ENCODE measurements at places on chromosomes 3 and 15.

DNA sequence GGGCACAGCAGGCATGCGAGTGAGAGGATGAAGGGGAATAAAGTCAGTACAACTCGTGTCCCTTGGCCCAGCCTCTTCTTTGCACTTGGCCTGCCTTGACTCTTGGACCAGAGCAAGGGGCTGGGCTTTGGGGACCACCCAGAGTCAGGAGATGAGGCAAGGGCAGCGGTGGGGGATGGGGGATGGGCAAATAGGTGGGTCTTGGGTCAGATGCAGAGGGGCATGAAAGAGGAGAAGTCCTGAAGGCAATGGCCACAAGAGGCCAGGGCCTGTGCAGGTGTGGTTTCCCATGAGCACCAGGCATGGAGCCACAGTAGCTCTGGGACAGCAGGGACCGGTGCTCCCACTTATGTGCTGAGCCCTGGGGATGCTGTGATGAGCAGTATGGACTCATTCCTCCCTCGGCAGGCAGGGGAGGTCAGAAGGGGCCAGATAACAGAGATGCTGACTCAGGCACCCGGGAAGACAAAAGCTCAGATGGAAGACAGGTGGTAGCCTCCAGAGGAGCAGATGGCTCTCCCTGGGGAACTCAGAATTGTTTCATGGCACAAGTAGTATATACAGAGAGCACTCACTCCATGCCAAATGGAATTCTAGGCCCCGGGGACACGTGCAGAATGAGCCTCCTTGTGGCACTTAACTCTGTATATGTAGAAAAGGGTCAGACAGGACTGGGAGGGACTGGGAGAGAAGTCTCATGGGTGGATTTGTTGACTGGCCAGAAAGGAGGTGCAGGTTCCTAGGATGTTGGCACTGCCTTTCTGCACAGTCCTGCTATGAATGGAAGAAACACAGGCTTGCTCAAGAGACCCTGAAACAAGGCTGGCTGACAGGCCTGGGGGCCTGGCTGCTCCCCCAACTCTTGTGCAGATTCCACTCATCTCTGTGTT lies 14.3 kb downstream of the ZBTB47 start:
- no peak for DNase-seq

DNA sequence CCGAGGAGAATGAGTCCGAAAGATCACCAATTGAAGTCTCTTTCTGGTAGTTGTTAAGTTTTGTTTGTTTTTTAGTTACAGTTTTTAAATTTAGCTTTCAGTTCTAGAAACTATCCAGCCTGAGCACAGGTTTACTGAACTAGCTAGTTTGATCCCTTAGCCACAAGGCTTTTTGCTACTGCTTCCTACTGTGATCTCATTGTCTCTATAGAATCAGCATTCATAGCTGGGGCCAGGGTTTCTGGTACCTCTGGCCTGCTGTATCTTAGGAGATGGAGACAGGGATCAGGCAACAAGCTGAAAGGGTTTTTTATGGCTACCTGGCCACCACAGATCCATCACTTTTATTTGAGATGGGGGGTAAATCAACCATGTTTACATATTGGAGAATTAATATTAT lies 37.0 kb downstream of the GOLM2 start:
- no peak for DNase-seq

GRCh38 chr15:60696523-60696859 lies 217.5 kb upstream of the ICE2 start:
- no peak for DNase-seq

DNA sequence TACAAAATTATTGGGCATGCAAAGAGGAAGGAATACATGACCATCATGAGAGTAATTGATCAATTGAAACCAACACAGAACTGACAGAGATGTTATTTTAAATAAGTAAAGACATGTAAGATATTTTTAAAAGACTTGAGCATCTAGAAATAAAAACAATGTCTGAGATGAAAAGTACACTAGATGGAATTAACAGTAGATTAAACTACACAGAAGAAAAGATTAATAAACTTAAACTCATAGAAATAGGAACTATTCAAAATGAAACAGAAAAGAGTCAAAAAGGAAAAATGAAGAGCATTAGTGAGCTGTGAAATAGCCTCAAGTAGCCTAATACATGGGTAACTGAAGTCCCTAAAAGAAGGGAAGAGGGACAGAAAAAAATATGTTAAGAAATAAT lies 8.5 kb upstream of the ARF4 start:
- no peak for DNase-seq

DNA sequence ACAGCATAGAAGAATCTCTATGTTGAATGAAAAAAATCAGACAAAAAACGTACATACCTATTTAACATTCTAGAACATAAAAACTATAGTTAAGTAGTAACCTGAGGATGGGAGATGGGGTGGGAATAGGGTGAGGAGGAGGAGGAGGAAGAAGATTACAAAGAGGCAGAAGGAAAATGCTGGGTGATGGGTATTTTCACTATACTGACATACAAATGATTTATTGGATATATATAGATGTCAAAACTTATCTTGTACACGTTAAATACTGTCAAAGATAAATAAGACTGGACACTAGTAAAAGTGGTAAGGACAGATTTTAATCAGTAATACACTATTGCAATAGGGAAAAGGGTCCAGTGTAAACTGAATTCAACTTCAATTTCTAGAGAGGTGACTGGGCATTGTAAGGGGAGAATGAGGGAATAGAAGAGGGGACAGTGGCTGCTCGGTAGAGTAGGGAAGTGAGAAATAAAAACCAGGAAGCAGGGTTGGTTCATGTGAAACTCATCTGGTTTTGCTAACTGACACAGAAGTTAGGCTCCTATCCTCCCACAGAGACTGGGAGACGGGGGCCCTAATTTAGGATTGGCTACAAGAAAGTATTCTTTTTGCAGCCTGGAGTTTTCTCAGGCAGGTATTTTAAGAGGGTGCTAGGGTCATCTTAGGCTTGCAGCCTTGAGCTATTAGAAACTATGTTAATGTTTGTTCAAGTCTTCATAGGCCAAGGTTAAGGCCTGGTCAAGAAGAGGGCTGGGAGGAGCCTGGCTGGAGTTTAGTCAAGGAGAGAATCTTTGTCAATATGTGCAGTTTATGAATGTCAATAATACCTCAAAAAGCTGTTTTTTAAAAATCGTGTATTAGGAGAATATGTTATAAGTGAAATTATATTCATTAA lies 15.0 kb upstream of the C15orf61 start:
- DNase-seq, result no peak

- DNase-seq, result no peak
These were observed 175.9 kb downstream of the PDZRN3 start for GRCh38 chr3:73448761-73449301.

DNA sequence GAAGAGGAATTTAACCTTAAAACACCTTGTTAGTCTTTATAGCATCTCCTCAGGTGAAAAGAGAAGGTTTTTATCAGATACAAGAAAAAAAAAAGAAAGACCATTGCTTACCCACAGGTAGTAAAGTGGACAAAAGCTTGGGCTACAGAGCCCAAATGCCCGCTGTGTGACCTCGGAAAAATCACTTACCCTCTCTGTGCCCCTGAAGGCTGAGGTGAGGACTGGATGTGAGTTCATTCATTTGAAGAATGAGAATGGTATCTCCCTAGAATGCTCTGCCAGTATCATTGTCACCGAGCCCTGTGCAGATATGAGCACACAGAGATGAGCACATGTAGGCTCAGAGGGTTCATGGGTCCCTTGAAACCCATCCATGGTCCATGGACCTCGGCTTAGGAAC lies 17.6 kb upstream of the FAM240A start:
- no peak for DNase-seq

DNA sequence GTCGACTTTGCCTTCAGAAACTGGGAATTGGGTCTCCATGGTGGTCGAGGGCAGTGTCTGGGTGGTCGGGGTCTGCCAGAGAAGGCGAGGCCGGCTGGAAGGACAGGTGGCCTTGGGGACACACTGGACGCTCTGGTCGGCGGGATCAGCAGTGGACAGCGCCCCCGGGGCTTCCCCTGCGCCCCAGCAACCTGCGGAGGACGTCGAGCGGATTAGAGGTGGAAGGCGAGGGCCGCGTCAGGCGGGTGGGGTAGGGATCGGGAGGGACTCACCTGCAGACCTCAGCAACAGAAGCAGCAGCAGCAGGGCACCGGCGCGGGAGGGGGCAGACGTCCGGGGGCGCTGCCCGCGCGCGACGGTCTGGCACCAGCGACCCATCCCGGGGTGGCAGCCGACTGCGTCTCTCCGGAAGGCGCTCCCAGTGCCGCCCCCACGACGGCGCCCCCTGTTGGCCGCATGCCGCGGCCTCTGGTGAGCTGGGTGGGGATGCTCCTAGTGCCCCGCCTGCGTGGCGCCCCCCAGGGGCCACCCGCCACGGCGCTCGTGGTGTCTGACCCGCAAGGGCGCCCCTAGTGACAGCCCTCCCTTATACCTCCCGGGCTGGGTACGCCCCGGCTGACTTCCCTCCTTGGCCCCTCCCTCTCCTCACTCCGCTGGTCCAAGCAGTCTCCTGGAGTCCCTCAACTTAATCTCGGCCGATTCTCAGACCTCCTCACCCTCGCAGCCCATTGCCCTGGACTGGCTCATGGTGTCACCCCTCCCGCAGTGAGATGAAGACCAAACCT lies at the start of gene PRSS50:
PRSS50 (minus strand) TSS at position 423 of the 785 bp plus-strand sequence; CDS start at position 378, 45 bp downstream.
- DNase-seq, result no peak

GRCh38 chr3:8629151-8630021 lies 15.2 kb downstream of the SSUH2 start:
- DNase-seq, result no peak

DNA sequence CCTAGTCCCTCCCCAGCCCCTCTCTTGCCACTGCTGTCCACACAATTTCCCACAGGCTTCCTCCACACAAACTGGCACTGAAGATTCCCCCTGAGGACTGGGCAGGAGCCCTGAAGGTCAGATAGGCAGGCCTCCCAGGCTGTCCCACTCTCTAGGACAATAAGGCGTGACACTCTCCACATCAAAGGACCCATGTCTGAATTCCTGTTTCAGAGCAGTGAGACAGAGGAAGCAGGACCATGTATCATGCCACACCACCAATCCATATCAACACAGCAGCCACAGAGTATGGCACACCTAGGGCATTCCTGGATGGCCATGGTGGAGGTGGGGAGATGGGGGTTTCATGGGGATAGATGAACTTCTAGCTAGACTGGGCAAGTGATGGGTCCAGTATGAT lies 13.8 kb upstream of the CCR1 start:
- DNase-seq, result no peak

- no peak for DNase-seq
These were observed 53.5 kb downstream of the MSL2 start for GRCh38 chr3:136142592-136142991.

GRCh38 chr3:40961104-40961857 lies 238.0 kb upstream of the CTNNB1 start:
- no peak for DNase-seq

- DNase-seq, result no peak
These were observed 1052.4 kb downstream of the TUSC7 start for GRCh38 chr3:117761703-117762620.

- no peak for DNase-seq
These were observed 163.4 kb upstream of the PPP2R3A start for GRCh38 chr3:135802171-135802570.

GRCh38 chr15:58931987-58932588 lies 1.4 kb downstream of the SLTM start:
- DNase-seq, result no peak

DNA sequence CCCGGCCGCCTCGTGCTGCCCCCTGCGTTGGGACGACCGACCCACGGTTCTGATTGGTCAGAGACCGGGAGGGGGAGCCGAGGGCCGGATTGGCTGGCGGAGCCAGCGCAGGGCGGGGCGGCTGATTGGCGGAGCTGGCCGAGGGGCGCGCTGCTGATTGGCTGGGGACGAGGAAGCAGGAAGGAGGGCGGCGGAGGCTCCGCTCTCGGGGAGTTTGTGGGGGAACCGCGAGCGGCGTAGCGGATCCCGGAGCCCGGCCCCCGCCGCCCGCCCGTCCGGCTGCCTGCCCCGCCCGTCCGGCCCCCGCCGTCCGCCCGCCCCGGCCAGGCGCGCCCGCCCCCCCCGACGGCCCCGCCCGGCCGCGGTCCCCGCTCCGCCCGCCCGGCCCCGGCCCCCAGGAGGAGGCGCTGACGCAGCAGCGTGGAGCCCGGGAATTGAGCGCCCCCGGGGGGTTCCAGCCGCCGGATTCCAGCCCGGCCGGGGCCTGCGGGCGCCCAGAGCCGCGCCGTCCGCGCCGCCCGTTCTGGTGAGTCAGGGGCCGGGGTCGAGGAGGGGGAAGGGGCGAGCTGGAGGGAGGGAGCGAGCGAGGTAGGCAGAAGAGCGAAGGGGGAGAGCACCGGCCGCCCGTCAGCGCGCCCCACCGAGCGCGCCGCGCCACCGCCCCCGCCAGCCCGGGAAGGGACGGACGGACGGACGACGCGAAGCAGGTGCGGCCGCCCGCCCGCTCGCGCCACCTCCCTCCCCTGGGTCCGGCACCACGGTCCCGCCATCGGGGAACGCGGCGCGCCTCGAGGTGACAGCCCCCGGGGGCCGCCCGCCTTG lies at the start of gene BAHD1:
BAHD1 (plus strand) TSS at position 211 of the 822 bp plus-strand sequence. CDS start 17,512 bp downstream, outside the sequence.
- DNase-seq, result peak; percentile 99

DNA sequence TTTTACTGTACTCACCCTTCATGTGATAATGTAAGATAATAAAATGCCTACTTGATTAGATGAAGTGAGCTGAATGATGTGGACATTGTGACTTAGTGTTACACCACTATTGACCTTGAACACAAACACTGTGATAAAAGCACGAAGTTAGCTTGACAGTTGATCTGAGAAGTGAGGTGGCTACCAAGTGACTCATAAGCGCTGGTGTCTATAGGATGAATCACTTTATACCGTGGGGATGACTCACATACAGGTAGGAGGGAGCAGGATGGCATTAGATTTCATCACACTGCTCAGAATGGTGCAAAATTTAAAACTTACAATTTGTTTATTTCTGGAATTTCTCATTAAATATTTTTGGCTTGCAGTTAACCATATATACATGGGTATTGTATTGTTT lies 174.7 kb upstream of the CNTN3 start:
- no peak for DNase-seq

GRCh38 chr3:55169161-55169560 lies 241.3 kb upstream of the LRTM1 start:
- no peak for DNase-seq

DNA sequence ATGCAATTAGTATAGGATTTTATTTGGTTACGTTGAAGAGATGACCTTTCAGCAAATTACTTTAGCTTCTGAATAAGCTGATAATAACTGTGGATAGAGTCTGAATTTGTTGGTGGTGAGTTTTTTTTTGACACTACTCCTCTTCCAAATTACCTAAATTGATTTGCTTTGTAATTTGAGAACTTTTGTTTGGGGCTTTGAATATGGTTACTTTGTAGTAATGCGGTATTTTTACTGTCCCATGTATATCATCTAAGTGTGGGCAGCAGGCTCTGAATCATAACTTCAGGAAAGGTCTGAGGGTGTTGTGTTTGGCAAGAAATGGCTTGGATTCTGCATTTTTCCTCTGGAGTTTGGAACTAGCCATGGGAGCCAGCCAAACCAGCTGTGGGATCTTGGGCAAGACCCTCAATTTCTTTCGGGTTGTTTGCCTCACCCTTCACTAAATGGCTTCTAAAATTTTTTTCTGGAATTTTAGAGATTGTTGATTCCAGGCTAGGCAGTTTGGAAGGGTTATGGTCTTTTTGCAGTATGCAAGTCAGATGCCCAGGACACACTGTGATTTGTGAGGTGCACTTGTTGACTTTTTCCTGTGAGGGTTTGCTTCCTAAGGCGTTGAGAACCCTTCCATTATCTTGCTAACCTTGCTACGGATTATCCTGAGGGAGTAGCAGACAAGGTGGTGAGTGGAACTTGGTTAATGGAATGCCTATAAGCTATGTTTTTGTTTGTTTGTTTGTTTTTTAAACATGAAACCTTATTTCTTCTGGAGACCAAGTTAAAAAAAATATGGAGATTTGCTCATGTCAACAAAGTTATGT lies 10.4 kb downstream of the PTPRG start:
- DNase-seq, result peak; percentile 38
